ENCODE measurements at places on chromosomes 3 and 15.

DNA sequence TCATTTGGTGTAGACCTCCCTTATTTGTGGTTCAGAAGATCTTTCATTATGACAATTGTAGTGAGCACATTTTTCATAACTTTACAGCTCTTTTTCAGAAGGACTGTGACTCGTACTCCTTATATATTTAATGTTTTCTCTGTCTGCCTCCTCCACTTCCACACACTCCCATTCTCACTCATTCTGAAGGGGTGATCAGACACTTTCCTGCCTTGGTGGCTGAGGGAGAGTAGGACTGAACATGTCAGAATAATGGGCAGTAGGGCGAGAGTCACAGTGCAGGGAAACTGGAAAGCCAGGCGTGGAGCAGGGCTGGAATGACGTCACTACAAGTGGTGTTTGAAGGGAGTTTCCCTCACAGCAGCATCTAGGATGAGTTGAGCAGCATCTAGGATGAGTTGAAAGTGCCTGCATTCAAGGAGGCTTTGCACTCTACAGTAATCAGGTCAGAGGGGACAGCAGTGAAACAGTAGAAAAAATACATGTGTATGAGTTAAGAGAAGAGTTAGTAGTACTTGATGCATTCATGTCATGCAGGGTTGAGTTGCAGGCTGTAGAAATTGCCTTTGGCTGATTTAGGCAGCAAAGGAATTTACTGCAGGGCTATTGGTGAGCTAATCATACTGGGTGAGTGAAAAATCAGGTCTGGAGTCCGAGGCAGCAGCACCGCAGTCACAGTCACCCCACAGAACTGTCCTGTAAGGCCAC is 36.3 kb upstream of the FBXL22 start:
- no peak for DNase-seq

DNA sequence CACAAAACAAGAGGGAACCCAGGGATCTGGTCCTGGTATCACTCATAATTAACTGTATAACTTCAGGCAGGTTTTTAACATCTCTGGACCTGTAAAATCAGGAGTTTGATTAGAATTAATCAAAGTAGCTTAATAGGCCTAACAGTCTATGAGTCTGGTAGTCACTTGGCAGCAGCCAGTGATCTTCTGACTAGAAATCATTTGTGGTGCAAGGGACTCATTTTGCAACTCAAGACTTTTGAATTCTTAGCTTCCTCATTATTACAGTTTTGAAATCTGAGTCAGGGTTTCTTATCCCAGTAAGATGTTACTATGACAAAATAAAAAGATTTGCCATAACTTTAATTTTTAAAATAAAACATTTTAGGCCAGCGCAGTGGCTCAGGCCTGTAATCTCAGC is 70.8 kb downstream of the TMCC1 start:
- DNase-seq: no peak

DNA sequence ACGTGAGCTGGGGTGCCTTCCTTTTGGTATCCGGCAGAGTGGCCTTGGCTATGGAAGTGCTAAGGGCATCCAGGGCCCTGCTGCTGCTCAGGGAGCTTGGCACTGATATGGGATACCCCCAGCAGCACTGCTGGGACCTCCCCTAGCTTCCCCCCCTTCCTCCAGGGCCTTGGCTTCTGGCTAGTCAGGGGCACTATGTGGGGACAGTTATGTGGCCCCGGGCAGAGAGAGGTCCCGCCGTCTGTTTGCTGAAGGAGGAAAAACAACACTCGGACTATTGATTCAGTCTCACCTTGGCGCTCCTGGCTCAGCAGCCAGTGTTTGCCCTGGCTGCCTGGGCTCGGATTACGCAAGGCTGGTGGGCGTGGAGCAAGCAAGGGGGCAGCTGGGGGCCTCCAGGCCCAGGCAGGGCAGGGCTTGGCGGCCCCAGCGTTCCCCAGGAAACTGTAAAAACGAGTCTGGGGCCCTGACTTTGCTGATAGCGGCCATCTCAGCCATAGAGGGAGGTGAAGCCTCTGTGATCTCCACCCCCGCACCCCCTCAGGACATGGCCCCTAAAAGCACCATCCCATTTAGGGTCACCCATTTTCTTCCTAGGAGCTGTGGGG is 5.7 kb downstream of the FURIN start:
- no peak for DNase-seq

DNA sequence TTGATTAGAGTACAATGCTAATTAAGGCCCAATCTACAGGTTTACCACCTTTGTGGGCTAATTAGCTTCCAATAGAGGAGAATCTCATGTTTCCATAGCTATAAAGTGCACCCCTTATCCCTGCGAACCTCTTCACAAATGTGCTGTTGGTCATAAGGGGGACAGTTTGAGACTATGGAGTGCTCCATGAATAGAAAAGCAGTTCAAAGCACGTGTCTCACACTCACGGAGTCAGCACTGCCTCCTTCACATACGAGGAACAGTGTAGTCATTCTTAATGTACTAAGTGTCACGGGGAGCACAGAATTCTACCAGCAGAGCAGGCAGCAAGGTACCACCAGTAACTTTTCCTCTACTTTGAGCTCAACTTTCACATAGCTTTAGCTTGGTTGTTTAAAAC is 62.1 kb downstream of the ETV5 start:
- DNase-seq: no peak

- no peak for DNase-seq
Observed at GRCh38 chr3:188488801-188489200, 334.8 kb downstream of the LPP start.

GRCh38 chr3:80023010-80023409 is 255.2 kb upstream of the ROBO1 start:
- DNase-seq: no peak

DNA sequence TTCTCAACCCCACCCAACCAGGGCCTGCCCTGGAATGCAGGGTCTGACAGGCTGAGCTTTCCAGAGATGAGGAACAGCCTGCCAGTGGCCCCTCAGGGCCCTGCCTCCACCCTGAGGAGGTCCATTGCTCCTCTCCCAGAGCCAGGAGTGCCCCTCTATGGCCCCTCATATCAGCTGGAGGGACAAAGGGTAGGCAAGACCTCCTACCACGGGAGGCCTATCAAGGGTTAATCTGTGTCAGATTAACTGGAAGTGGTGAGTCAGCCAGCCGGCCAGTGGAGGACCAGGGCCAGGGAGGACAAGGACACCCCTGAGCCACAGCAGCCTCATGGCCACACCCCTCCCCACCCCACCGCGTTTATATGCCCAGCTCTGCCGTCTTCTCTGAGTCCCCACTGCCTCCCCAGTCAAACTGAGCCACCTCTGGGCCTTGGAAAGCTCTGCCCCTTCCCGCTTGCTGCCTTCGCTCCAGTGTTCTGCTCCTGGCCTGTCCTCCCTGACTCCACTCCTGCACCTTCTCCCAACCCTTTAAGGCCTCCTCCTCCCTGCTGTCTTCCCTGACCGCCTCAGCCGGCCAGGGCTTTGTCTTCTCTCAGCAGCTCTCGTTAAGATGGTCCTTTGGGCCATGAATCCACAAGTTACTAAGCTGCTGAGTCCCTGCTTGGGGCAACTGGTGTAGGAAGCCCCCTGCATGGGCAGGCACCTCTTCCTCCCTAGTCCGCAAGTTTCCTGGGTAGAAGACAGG is 6.5 kb downstream of the CCDC33 start:
- DNase-seq: no peak

GRCh38 chr3:194861375-194861774 is 175.7 kb downstream of the FAM43A start:
- DNase-seq: no peak

GRCh38 chr3:157611536-157612076 is 108.4 kb upstream of the VEPH1 start:
- DNase-seq: no peak

- no peak for DNase-seq
Observed at GRCh38 chr15:72591361-72591760, 63.1 kb upstream of the GOLGA6B start.

Data from stimulated activated CD8-positive, alpha-beta memory T cell treated with anti-CD3 and anti-CD28 coated beads, Interleukin-15, amount 100 ng/mL, for 1 hour (primary cell).